Thoracic aorta (tissue), 2 donors: ENCODE measurements at places on chromosomes 3 and 15. TPM values are rescaled to one million over a fixed set of nuclear protein-coding genes. Genes with fewer than 3 reads are reported as not detected.

ADIPOQ gene
- total RNA-seq = 6.8 TPM

GOLGA6L10 gene
- total RNA-seq = 3.1 TPM

GRCh38 chr15:52672661-52673060 lies 6.5 kb downstream of the ATOSA start:
- no peak overlapping the region for H3K4me3 ChIP-seq
- H3K27me3 ChIP-seq = no peaks in the 10 kb centered on the region
- peaks cover 27% of the 10 kb centered on the region for H3K36me3 ChIP-seq
- peaks cover 28% of the 10 kb centered on the region for H3K4me1 ChIP-seq
- no peak for DNase-seq

CCDC54 gene
- total RNA-seq = not detected

NLGN1 gene
- total RNA-seq = 18.3 TPM

DNA sequence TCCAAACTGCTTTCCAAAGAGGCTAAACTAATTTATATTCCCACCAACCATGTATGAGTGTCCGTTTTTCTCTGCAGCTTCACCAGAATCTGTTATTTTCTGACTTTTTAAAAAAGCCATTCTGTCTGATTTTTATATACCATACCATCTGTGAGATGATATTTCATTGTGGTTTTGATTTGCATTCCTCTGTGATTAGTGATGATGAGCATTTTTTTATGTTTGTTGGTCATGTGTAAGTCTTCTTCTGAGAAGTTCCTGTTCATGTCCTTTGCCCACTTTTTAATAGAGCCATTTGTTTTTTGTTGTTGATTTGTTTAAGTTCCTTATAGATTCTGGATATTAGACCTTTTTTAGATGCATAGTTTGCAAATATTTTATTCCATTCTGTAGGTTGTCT lies 179.4 kb upstream of the ALCAM start:
- no peak overlapping the region for H3K27ac ChIP-seq
- DNase-seq = no peak
- no peak overlapping the region for H3K4me3 ChIP-seq
- no peaks in the 10 kb centered on the region for H3K36me3 ChIP-seq
- no peaks in the 10 kb centered on the region for H3K4me1 ChIP-seq

GRCh38 chr3:184154885-184155643 lies at the start of gene DVL3:
Gene DVL3, plus strand, starts transcription at chr3:184155377. Its CDS starts 259 bp downstream, at chr3:184155636.
- H3K4me3 ChIP-seq = peak within 1 kb of the TSS; percentile 95
- peak within 1 kb of the TSS; percentile 95 for H3K27ac ChIP-seq
- H3K4me1 ChIP-seq = peaks cover 32% of the 10 kb centered on the region

DISP2 gene
- total RNA-seq = 0.21 TPM

- peak overlapping the region; percentile 92 for H3K27ac ChIP-seq
- peaks cover 43% of the 10 kb centered on the region for H3K4me1 ChIP-seq
- no peaks in the 10 kb centered on the region for H3K27me3 ChIP-seq
- peak overlapping the region; percentile 93 for H3K4me3 ChIP-seq
Measured at GRCh38 chr3:184336547-184337398, 627 bp upstream of the FAM131A start.

ALDH1A2 gene
- total RNA-seq = 37.5 TPM

DNA sequence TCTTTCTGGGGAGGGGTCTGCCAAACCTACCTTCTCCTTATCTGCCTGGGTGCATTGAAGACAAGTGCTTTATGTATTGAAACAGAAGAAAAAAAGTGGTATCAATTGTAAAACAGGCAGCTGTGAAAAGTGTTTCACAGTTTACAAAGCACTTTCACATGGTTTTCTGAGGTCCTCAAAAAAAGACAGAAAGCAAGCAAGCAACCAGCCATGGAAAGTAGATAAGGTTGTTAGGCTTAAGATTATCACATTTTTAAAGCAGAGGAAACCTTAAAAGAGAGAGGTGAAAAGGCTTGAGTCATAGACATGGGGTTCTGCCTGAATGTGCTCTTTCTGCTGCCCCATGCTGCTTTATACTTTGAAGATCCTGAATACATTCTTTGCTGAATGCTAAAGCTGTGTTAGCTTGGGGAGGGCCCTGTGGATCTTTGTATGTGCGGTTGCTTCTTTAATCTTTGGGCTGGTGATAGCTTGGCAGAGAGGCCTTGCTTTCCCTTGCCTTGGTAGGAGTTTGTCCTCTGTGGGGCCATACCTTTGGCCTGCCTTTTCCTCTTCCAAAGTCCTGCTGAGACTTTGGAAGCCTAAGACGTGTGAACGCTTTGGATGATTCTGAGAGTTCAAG lies 2.6 kb downstream of the SMAD3 start:
- H3K27ac ChIP-seq = peak overlapping the region; percentile 95
- no peak for DNase-seq
- H3K36me3 ChIP-seq = no peaks in the 10 kb centered on the region
- H3K27me3 ChIP-seq = no peaks in the 10 kb centered on the region
- peak overlapping the region; percentile 94 for H3K4me3 ChIP-seq
- peaks cover 22% of the 10 kb centered on the region for H3K4me1 ChIP-seq

MRPL46 gene
- total RNA-seq = 13.5 TPM

DNA sequence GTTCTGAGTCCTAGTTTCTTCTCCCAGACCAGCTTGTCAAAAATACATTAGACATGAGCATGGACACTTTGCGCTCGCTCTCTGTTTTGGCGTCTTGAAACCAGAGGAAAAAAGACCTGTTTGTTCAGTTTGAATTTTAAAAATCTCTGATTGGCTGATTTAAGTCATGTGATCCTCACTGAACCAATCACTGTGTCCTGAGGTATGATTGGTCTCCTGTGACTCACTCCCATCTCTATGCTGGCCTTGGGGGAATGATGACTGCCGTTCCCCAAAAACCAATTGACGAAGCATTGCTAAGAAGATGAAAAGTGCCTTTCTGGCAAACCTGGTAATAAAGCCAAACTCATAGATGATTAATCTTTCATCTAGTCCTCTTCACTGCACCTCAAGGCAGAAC lies 256.5 kb downstream of the IL5RA start:
- H3K4me3 ChIP-seq = no peak overlapping the region
- no peaks in the 10 kb centered on the region for H3K36me3 ChIP-seq
- H3K27me3 ChIP-seq = no peaks in the 10 kb centered on the region
- no peak for DNase-seq

DNA sequence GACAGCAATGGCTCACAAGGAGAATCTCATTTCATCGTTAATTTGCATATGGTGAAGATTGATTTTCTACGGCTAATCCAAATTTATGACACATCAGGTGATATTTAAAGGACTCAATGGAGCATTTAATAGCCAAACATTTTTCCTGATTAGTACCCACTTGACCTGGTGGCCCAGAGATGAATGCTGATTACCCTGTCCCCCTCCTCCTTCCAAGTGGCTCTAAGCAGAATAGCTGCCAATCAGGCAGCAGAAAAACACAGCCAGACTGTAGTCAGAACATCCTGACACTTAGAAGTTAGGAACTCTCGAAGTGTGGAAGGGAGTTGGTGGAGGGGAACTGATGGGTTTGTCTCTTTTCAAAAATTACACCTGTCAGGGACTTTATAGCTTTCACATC lies 302.5 kb downstream of the ZNF621 start:
- H3K4me1 ChIP-seq = no peaks in the 10 kb centered on the region
- no peak overlapping the region for H3K27ac ChIP-seq
- no peak for DNase-seq
- no peak overlapping the region for H3K4me3 ChIP-seq
- H3K36me3 ChIP-seq = no peaks in the 10 kb centered on the region

GRCh38 chr3:186180891-186181481 lies 72.1 kb upstream of the ETV5 start:
- no peak overlapping the region for H3K27ac ChIP-seq
- no peak for DNase-seq
- no peaks in the 10 kb centered on the region for H3K4me1 ChIP-seq
- no peaks in the 10 kb centered on the region for H3K36me3 ChIP-seq
- no peaks in the 10 kb centered on the region for H3K27me3 ChIP-seq

UBA3 gene
- total RNA-seq = 69.4 TPM

DNA sequence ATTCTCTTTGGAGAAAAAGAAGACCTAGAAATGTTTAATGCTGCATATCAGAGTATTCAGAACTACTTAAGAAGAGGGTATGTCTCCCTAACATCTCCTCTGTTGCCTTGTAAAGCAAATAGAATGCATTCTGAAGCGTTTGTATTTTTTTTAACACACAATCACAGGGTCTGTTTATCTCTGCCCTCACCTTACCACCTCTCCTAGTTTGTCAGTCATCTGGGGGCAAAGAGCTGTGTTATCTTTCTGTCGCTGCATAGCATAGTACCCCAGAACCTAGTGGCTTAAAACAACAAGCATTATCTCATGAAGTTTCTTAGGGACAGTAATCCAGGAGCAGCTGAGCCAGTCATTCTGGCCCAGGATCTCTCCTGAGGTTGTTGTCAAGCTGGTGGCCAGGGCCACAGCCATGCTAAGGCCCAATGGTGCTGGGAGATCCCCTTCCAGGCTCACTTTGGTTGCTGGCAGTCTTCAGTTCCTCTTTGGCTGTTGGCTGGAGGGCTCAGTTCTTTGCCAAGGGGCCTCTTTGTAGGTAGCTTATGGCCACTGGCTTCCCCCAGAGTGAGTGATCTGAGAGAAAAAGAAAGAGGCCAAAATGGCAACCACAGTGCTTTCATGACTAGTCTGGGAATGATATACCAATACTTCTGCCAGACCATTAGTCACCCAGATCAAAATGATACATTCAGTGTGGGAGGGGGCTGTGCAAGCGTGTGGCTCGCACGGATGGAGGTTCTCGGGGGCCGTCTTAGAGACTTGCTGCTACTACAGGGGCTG lies 17.8 kb downstream of the EDEM1 start:
- DNase-seq = no peak
- H3K27ac ChIP-seq = no peak overlapping the region
- H3K27me3 ChIP-seq = no peaks in the 10 kb centered on the region

FANCD2OS gene
- total RNA-seq = not detected

DNA sequence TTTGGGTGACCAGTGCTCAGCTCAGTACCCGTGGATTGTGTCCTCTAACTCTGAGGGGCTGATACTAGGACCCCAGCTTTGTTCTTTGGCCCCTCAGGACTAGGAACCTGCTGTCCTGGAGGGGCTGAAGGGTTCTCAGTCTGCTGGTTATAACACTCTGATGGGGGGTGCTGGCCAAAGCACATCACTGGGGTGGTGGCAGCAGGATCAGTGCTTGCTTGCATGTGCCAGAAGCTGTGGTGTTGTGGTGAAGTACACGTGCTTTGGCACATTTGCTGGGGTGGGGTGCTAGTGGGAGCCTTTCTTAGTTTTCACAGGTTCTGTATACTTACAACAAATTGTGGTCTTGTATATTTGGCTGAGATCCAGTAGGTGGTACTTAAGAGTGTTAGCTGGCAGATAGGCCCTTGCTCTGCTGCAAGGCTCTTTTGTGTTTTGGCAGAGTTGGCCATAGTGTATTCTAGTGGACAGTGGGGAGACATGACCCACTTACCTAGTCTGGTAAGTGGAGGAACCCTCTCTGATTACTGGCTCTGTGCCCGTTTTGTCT lies 344.3 kb downstream of the EDEM1 start:
- H3K27me3 ChIP-seq = no peaks in the 10 kb centered on the region
- H3K27ac ChIP-seq = no peak overlapping the region
- H3K36me3 ChIP-seq = no peaks in the 10 kb centered on the region

GRCh38 chr3:5198986-5199731 lies 11.7 kb downstream of the EDEM1 start:
- DNase-seq = no peak
- no peak overlapping the region for H3K4me3 ChIP-seq
- H3K27ac ChIP-seq = no peak overlapping the region
- H3K4me1 ChIP-seq = peaks cover 21% of the 10 kb centered on the region
- peaks cover 23% of the 10 kb centered on the region for H3K36me3 ChIP-seq

VPS13C gene
- 93.3 TPM for total RNA-seq

GRCh38 chr3:107621465-107621864 lies 98.7 kb downstream of the BBX start:
- H3K36me3 ChIP-seq = no peaks in the 10 kb centered on the region
- no peaks in the 10 kb centered on the region for H3K27me3 ChIP-seq
- no peak overlapping the region for H3K27ac ChIP-seq
- no peak for DNase-seq

DNA sequence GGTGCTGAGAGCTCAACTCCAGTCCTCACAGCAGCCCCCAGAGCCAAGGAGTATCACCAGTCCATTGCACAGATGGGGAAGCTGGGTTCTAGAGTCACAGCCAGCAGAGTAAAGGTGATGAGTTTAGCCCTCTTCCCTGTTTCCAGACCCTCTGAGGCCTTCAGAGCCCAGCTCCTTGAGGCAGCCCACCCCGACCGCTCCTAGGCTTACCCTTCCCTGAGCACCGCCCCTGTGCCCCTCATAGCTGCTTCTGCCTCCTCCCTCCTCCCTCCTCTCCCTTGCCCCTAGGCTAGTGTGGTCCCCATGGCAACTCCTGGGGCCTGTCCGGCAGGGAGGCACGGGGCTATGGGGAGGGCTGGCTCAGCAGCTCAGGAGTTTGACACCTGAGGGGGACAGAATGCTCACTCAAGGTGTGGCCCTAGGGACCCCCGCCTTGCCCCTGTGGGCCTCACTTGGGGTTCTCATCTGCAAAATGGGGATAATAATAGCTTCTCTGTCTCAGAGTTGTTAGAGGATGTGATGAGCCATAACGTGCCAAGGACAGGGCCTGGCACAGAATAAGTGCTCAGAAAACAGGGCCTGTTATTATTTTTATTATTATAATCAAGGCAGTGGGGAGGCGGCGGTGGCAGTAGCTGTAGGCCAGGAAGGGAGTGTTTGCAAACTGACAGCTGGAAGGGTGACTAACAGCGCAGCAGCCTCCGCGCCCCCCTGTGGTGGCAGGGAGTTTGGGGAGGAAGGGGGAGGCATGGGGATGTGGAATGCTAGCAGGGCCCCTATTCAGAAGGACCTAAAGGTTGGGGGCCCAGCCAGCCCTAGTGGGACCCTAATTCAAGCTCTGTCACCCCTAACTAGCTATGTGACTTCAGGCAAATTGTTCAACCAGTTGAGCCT lies 11.5 kb downstream of the CSK start:
- peaks cover 35% of the 10 kb centered on the region for H3K4me1 ChIP-seq
- no peak for DNase-seq
- no peaks in the 10 kb centered on the region for H3K27me3 ChIP-seq

DNA sequence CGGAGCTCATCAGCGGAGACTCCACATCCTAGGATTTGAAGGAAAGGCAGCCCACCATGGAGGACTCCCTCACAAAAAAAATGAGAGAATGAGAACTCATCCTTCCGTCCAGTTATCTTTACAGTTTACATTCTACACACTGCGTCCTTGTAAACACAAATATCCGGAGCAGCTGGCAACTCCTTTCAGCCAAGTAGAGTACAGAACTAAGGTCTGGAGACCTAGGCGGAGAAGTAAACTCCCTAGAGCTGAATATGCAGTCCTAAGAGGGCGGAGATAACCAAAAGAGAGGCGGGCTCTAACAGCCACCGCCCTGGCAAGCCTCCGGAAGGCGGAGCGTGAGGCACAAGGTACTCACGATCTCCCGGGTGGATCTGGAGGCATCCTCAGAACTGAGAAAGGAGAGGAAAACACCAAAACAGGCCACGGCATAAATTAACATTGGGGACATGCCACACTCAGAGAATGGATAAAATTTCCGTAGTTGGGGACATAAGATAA lies 924 bp upstream of the SIN3A start:
- H3K4me1 ChIP-seq = peaks cover 16% of the 10 kb centered on the region
- H3K36me3 ChIP-seq = no peaks in the 10 kb centered on the region
- peak; percentile 64 for DNase-seq
- H3K27me3 ChIP-seq = no peaks in the 10 kb centered on the region
- peak overlapping the region; percentile 81 for H3K4me3 ChIP-seq

- DNase-seq = no peak
- no peaks in the 10 kb centered on the region for H3K36me3 ChIP-seq
- H3K27me3 ChIP-seq = no peaks in the 10 kb centered on the region
Measured at GRCh38 chr3:177512945-177513814, 315.9 kb upstream of the TBL1XR1 start.
